ENCODE measurements at places on chromosomes 3 and 15.

- no peak for DNase-seq
Measured at GRCh38 chr3:197105786-197106185, 76.2 kb upstream of the MELTF start.

DNA sequence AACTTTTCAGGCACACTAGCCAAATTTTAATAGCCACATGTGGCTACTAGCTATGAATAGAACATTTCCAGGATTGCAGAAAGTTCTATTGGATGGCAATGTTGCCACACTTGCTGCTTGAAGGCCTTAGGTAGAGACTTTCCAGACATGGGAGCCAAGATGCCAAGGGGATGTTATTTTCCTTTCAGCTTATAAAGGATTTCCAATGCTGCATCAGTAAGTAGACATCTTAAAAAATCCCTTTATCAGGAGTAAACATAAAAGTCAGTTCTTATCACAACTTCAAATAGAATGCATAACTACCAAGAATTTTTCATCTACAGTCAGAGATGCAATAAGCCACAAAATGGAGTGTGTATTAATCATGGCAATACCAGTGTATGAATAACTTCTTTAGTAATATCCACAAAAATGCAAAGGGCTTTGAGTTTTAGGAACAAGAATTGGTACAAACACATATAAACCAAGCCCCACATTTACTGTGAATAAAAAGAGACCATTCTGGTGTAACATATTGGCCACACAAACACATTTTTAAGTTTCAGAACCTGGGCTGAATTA, 457.1 kb upstream of the ADAMTS9 start:
- DNase-seq, result no peak

DNA sequence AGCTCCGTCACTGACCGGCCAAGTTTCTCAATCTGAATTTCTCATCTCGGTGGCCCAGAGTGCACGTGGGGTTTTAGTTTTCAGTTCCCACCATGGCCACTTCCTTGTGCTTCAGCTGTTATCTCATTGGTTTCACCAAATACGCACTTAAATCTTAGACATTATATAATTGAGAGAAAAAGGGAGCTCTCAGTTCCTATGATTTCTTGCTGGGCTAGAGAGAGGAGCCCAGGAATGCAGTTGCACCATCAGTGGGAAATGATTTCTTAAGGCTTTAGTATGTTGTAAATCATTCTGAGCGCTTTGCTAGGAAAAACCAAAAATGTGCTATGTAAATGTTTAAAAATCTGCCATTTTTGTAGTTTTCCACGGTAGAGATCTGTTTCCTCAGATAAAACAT, 53.2 kb downstream of the OXNAD1 start:
- DNase-seq, result no peak

GRCh38 chr3:2078821-2079220, 19.8 kb upstream of the CNTN4 start:
- no peak for DNase-seq

DNA sequence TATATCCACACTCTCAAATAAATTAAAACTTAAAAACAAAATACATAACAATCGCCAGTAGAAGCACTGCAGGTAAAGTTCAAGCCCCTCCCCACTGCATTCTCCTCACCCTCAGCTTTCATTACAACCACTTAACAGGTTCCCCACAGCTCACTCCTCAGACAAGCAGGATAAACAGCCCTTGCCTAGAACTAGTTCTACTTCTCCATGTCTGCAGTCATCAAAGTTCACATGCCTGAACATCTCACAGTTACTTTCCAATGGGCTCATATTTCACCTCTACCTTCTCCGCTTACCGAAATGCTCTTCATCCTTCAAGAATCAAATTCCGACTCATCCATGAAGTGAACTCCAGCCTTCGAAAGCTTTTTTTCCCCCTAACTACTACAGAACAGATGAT, 4.1 kb downstream of the YEATS2 start:
- DNase-seq, result no peak

GRCh38 chr3:191972714-191973398, 511.9 kb downstream of the PYDC2 start:
- no peak for DNase-seq

DNA sequence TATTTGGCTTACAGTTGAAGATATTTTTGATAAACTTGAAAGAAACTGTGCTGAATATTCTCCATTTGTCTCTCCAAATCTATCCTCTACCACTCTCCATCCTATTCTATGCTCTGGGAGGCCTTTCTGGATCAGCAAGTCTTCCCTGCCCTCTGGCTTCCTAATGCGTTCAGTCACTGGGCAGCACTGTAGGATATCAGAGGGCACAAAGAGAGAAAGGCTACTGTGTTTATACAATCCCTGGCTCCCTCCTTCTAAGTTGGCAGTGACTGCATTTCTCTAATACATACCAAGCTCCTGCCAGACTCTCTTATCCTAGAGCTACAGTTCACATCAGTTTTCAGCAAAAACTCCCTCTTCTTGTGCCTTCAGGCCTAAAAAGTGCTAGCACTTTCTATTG, 102.1 kb upstream of the FHIT start:
- no peak for DNase-seq

- no peak for DNase-seq
Measured at GRCh38 chr3:72601983-72602750, 246.1 kb downstream of the SHQ1 start.

GRCh38 chr3:108728934-108729333, 28.3 kb downstream of the RETNLB start:
- no peak for DNase-seq

- DNase-seq, result peak; percentile 35
Measured at GRCh38 chr3:120093119-120093910, 932 bp downstream of the GSK3B start.

DNA sequence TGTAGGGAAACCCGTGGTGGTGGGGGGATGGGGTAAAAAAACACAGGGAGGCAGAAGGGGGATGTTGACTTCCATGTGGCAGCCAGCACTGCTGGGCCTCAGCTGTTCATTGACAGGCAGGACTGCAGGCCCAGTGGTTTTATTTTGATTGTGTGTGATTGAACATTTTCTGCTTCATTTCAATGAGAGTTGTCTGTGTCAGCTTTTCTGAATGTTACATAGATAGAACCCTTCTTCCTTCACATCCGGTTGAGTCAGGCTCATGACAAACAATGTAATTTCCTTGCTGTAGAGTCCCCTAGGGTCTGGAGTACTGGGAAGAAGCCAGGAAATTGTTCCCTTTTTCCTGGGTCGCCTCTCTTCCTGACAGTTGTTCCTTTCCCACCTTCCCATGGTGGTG, 8.2 kb upstream of the RPP25 start:
- no peak for DNase-seq

- DNase-seq, result no peak
Measured at GRCh38 chr3:151770956-151771355, 37.2 kb downstream of the AADACL2 start.

DNA sequence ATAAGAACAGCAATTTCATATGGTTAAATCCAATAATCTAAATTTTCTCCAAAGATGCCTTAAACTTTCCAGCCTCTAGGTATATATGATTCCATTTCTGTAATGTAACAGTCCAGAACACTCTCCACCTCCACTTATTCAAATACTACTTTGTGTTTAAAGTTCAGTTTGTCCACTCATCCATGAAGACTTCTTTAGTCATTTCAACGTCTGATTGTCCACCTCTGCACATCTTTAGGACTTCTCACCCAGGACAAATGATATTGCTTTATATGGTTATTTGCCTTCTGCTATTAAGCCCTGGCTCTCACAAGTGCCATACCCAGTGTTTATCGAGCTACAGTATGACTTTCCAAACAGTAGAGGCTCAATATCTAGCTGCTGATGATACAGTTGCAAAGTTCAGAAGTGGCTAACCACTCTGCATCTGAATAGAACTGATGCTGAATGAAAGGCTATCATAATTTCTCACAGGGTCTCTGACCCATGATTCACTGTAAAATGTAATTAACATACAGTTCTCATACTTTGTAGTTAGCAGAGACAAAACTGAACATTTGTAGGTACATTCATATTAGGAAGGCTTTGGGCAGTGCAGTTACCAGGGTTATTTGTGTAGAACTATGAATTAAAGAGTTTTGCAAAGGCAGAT, 93.7 kb upstream of the MBNL1 start:
- no peak for DNase-seq

DNA sequence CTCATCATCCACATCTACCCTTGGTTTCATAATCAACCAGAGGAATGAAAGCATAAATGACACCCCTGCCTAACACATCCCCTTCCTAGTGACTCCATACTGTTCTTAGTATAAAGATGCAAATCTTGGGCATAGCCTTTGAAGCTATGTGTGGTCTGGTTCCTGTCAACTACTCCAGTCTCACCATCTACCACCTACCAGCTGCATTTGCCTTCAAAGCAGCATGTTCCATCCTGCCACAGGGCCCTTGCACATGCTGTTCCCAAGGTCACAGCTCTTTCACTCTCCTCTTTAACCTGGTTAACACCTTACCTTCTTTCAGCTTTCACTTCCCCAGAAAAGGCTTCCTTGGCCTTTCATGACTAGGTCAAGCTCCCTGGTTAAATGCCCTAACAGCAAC, 62.3 kb upstream of the ARHGEF3 start:
- no peak for DNase-seq

- DNase-seq, result no peak
Measured at GRCh38 chr3:46269556-46269955, 27.3 kb downstream of the CCR3 start.

DNA sequence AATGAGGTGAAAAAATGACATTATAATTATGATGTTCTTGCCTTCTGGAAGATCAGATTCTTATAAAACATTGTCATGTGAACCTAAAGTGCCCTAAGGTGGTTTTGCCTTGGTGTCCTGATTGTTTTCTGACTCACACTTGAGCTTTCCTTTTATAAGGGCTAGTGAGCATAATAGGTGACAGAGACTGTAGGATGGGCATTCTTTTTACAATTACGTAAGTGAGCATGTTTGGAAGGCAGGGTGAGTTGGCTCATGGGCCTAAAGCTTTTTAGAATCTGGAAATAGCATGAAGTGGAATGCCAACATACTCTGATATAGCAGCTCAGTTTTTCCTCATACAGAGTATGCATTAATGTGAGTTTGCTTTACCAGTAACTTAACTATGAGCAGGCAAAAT, 41.2 kb downstream of the CRYBG3 start:
- DNase-seq, result no peak

GRCh38 chr15:28911310-28911931, 25.6 kb downstream of the APBA2 start:
- DNase-seq, result no peak

DNA sequence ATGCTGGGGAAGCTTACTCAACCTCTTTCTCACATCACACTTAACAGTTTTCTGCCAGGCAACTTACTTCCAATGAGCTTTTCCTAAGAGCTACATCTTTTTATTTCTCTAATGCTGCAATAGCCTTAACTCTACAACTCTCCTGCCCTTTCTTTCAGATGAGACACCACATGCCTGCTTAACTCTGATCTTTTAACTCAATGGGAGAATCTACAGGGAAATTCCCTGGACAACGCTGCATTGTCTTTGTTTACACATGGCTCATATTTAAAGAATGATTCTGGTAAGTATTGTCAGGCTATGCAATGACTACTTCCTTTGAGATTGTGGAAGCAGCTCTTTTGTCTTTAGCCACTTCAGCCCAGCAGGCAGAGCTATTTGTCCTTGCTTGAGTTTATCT, 353.1 kb upstream of the BCHE start:
- no peak for DNase-seq

- no peak for DNase-seq
Measured at GRCh38 chr3:193943851-193944517, 192.0 kb upstream of the HES1 start.

- DNase-seq, result no peak
Measured at GRCh38 chr3:152428577-152428976, 159.8 kb downstream of the MBNL1 start.

DNA sequence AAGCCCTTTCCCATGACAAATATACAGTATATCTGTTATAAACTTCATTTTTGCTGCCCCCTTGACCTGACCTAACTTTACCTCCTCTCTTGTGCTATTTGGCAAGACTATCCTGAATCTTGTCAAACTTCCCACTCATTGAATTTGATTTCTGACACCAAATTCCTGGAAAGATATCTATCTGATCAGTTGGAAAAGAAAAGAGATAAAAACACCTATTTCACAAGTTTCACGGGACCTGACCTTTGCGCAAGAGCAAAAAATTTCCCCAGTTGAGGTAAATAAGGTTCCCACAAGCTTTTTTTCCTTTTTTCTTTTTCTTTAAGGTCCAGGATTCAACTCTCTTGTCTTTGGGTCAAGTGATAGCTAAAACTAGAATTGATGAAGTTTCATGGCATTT, 189.2 kb upstream of the LPP start:
- no peak for DNase-seq

DNA sequence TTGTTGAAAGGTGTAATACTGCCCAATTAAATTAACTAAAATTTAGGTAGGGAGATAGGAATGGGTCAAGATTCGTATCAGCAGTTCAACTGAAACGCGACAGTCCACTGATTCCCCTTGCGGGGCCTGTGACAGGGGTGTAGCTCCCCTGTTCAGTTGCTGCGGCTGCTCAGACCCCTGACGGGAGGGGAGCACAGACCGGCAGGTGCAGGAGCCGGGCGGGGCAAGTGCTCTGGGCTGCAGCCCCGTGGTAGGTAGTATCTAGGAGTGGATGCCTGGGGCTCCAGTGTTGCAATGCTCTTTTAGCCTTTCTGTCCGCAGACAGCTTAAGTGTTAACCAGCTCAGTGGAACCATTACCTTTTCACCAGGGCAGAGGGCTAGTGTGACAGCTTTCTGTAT, 164.9 kb downstream of the ROBO2 start:
- no peak for DNase-seq

DNA sequence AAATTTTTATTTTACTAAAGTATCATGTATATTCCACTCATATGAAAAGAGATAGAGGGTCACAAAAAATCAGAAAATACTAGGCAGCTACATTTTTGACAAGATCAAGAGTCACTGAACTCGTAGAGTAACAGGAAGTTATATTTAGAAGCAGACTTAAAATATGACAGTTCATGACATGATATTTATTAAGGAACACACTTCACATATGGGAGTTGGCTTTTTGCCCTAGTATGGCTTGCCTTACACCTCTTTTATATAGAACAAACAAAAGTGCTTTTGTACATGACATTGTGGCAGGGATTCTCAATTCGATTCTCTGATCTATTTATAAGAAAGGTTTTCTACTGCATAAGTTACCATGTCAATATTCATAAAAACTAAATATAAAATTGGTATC, 80.1 kb upstream of the GBE1 start:
- DNase-seq, result no peak

- DNase-seq, result no peak
Measured at GRCh38 chr3:192040282-192041043, 579.5 kb downstream of the PYDC2 start.

- no peak for DNase-seq
Measured at GRCh38 chr3:28590216-28590615, 241.6 kb upstream of the AZI2 start.

DNA sequence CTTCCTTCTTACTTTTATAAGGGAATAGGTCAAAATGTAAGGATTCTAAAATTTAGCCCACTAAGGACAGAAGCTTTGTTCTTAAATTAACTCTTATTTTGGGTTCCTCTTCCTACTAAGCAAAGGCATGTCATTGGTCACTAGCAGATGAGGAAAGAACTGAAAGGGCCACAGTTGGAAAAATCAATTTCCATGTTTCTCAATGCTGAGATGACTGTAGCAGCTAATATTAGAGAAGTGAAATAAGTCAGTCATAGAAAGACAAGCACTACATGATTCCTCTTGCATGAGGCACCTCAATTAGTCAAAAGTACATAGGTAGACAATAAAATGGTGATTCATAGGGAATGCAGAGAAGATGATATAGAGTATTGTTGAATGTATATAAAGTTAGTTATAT, 353.7 kb downstream of the RSL24D1 start:
- DNase-seq, result no peak

GRCh38 chr15:66287461-66288057, 5.8 kb upstream of the DIS3L start:
- peak; percentile 30 for DNase-seq

- no peak for DNase-seq
Measured at GRCh38 chr3:2246873-2247648, 148.4 kb downstream of the CNTN4 start.
